ENCODE measurements at places on chromosomes 2 and 18. TPM values are rescaled to one million over a fixed set of nuclear protein-coding genes. Genes with fewer than 3 reads are reported as not detected.

GRCh38 chr2:60320724-60321123, 232.7 kb downstream of the BCL11A start:
- H3K36me3 ChIP-seq: peaks cover 4% of the 10 kb centered on the region
- H3K4me3 ChIP-seq: no peak overlapping the region
- no peak for DNase-seq

Gene SERPINB7
- total RNA-seq: not detected

GRCh38 chr2:120539937-120540718, 194.2 kb downstream of the INHBB start:
- H3K4me3 ChIP-seq: no peak overlapping the region
- H3K4me1 ChIP-seq: no peaks in the 10 kb centered on the region
- H3K36me3 ChIP-seq: no peaks in the 10 kb centered on the region
- DNase-seq: no peak
- H3K27me3 ChIP-seq: peaks cover 2% of the 10 kb centered on the region

- no peak for DNase-seq
- no peak overlapping the region for H3K4me3 ChIP-seq
- no peak overlapping the region for H3K27ac ChIP-seq
- H3K27me3 ChIP-seq: peaks cover 2% of the 10 kb centered on the region
- no peaks in the 10 kb centered on the region for H3K36me3 ChIP-seq
- H3K4me1 ChIP-seq: no peaks in the 10 kb centered on the region
These were observed 82.9 kb downstream of the TNS1 start for GRCh38 chr2:217919781-217920351.

Gene UBXN4
- total RNA-seq: 142 TPM

GRCh38 chr2:8494151-8494550, 187.7 kb upstream of the ID2 start:
- no peak for DNase-seq
- H3K27me3 ChIP-seq: no peaks in the 10 kb centered on the region
- peaks cover 19% of the 10 kb centered on the region for H3K4me1 ChIP-seq
- no peak overlapping the region for H3K27ac ChIP-seq
- no peak overlapping the region for H3K4me3 ChIP-seq
- H3K36me3 ChIP-seq: no peaks in the 10 kb centered on the region

Gene AKAIN1
- not detected for total RNA-seq

Measured in naive thymus-derived CD8-positive, alpha-beta T cell (primary cell).